ENCODE measurements at places on chromosomes 12 and 14.

DNA sequence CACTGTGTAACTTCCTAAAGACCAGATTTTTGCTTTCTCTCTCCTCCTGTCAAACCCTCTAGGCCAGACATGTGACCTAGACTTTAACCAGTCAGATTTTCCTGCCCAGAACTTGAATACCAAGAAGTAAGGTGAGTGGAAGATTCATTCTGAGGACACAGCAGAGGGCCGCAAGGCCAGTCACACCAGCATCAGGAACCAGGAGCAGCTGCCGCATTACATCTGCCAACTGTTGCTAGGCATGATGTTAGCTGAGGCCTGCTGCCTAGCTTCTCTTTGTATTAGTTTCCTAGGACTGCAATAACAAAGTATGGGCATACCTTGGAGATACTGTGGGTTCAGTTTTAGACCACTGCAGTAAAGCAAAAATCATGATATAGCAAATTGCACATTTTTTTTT, 101.9 kb upstream of the BMP4 start:
- no peak for DNase-seq

GRCh38 chr12:49583366-49584094, 15.6 kb upstream of the MCRS1 start:
- no peak for DNase-seq

DNA sequence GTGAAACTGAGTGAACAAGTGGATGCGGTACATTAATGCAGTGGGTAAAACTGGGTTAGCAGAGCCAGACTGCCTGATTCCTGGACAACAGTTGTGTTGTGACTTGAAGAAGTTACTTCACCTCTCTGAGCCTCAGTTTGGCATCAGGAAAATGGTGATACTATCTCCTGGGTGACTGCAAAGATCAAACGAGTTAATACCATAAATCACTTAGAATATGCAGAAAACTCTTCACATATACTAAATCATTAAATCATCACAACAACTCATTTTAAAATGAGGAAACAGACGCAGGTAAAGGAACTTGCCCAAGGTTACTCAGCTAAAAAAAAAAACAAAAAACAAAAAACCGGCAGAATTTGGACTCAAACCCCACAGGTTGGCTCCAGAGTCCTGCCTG, 811 bp downstream of the MTERF2 start:
- DNase-seq, result no peak

- no peak for DNase-seq
Measured at GRCh38 chr12:88327276-88327675, 185.2 kb downstream of the TMTC3 start.

- DNase-seq, result no peak
Measured at GRCh38 chr14:104757681-104758392, 4.9 kb downstream of the SIVA1 start.

GRCh38 chr12:44544018-44544417, 332.1 kb downstream of the NELL2 start:
- no peak for DNase-seq
